ENCODE measurements at places on chromosomes 1 and 21.

DNA sequence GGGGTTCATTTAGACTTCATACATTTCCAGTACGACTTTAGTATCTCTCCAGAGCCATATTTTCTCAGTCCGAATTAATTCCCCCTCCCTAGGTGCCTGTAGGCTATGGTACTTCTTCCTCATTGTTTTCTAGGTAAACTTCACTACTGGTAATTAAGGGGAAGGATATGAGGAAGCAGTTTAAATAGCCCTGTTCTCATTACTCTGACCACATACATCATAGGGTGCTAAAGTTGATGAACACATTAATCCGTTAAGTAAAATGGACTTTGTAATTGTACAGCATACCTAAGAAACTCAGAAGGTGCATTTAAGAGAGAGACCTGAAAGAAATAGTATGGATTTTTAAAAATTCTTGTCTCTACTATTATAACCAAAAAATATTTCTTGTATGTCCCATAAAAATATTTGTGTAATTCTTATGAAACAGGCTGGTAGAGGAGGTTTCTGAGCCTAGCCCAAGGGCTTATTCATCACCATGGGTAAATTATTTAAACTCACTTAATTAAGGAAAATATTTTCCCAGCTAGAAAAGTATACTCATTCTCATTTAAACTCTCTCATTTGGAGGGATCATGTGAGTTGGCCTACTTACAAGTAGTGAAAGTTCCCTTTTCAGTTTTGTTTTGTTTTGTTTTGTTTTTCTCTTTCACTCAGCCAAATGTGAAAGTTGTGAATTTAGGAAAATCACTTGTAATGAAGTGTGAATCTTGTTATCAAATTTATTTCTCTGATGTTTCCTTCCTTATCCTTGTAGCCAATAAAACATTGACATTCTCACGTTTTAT lies 2.0 kb downstream of the PRMT6 start:
- DNase-seq: no peak

GRCh38 chr1:201155354-201155753 lies 1.1 kb upstream of the TMEM9 start:
- no peak for DNase-seq

GRCh38 chr1:208233546-208233945 lies 10.6 kb downstream of the PLXNA2 start:
- DNase-seq: no peak

GRCh38 chr1:76444773-76445172 lies 370.2 kb downstream of the ST6GALNAC3 start:
- DNase-seq: no peak

DNA sequence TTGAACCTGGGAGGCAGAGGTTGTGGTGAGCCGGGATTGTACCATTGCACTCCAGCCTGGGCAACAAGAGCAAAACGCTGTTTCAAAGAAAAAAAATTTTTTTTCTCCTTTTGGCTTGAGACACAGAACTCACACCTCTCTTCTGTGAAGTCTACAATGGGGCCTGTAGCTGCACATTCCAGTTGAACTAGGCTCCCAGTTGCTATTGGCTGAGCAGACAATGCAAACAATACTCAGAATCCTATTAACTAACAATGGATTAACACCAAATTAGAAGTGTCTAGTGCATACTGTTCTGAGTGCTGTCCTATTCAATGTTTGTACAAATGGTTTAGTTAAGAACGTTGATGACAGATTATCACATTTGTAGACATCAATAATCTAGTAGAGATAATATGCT lies 17.6 kb upstream of the MCL1 start:
- no peak for DNase-seq

GRCh38 chr21:41071258-41072171 lies 96.4 kb upstream of the BACE2 start:
- DNase-seq: no peak

DNA sequence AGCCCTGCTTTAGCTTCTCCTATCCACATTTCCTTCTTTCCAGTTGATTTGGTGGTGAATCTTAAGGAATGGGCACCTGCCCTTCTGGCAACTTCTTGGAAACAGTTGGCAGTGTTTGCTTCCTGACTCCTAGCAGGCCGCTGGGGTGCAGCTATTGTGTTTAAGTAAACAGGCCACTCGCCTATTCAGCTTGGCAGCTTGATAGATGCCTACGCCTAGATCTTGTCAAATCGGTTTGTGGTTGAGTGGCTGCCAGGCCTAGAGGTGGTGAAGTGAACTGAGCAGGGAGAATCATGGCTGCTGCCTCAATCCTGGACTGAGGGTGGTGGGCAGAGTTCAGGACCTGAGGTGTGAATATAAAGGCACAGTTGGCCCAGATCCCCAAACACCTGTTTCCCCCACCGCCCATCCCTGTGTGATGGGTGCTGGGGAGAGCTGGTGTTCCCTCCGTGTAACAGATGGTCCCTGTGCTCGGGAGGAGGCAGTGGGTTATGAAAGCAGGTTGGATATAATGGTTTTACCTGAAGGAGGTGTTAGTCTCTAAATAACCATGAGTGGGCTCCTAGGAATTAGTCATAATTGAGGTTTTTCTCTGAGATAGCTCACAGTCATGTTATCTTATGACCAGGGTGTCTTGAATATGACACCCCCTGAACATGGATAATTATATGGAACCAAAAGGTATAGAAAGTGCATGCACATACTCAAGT lies 940 bp upstream of the PLA2G2C start:
- DNase-seq: no peak

GRCh38 chr1:154344977-154345837 lies 19.9 kb downstream of the ATP8B2 start:
- DNase-seq: peak; percentile 70

DNA sequence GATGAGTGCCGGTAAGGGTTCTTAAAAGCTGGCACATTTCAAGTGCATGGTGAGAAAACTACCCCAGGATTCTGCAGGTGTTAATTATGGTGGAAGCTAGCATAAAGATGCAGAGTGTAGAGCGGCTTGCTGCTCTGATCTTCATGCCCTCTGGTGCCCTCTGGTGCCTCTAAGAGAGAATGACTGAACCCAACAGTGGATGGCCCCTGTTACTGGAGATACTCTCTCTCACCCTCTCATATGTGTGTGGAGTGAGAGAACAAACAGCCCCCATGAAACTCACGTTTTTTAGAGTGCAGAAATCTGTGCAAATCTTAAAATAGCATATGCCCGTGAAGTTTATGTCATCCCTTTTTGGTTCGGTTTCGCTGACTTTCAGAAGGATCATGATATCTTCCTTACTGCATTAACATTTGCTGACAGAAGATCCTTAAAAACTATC lies 90.0 kb downstream of the GRIK1 start:
- DNase-seq: peak; percentile 5

GRCh38 chr1:14919751-14920150 lies 233.8 kb upstream of the TMEM51 start:
- DNase-seq: no peak

DNA sequence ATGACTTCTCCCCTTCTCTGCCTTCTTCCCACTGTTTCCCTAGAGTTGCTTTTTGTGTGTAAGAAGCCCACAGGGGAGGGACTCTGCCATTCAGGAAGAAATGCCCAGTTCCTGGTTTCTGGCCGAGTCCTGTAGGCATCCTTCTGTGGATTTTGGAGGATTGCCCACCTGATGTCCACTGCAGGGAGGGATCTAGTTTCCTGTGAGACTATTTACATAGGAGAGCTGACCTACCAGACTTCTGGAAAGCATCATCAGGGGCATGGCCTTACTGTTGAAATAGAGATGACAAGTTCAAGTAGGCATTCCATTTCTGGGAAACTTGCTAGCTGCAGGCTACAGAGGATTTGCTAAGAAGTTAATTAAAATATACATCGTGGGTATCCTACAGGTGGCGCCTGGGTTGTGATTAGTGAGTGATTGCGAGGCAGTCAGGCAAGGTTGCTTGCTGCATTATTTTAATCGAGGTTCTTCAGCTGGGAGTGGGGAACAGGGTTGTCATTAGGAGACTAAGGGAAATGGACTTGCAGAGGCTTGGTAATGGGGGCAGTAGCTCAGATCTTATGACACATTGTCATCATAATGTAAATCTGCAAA lies 148.7 kb downstream of the HHAT start:
- no peak for DNase-seq

GRCh38 chr1:159849626-159850366 lies 12.7 kb downstream of the VSIG8 start:
- DNase-seq: no peak

GRCh38 chr21:38538353-38538752 lies 40.1 kb upstream of the ERG start:
- no peak for DNase-seq

GRCh38 chr1:209342441-209343175 lies 240.9 kb upstream of the CAMK1G start:
- DNase-seq: no peak

DNA sequence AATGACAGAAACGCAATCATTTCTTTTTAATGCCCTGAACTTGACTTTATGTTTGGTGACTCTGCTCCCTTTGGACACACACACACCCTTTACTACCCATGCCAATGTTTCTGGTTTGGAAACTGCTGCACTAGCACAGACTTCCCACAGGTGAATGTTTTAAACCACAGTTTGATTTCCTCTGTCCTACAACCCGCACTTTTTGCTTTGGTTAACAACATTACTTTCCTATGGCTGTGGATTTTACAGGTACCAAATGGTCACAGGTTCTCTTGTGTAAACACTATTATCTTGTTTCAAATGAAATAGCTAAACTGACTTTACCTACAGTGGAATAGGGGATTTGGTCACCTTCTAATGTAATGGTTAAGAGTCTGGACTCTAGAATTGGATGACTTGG lies 51.5 kb upstream of the ZNF644 start:
- DNase-seq: no peak

DNA sequence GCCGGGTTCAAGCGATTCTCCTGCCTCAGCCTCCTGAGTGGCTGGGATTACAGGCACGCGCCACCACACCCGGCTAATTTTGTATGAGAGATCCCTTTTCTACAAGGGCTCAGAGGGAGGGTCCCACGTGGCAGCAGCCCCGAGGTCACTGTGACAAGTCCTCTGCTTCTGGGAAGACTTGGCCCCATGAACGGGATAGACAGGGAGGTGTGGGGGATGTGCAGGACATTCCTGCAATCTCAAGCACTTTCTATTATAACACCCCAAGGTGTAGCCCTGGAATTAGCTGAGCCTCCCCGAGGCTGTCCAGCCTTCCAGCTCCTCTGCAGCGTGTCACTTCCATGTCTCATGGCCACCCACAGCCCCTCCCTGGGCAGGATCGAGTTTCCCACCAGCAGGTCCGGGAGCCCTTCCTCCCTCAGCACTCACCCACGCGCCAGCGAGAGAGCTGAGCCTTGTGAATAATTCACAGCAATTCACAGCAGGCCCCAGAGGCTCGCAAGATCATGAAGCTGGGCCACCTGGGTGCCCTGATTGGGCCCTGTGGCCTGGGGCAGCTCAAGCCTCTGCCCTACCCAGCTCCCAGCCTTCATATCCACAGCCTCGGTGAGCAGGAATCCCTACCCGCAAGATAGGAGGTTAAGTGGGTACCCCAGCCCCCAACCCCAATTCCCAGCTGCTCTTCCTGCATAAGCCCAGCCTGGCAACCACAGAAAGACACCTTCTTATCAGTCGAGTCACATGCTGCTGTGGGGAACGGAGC lies 22.8 kb upstream of the RNU1-4 start:
- DNase-seq: no peak

DNA sequence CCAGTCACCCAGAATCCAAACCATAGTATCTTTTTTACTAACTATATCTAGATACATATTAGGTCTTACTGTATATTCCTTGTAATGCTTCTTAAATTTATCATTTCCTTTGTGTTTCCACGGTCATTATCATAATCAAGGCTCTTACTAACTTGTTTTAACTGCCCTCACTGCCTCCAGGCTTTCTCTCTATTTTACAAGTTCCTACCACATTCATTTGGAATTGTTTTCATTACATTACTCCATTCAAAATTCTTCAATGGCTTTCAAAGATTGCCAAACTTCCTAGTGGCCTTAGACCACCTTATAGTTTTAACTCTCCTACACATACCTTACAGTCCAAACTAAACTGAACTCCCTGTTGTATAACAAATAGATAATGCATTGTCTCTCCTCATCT lies 6.3 kb downstream of the HFM1 start:
- DNase-seq: no peak

- DNase-seq: no peak
Measured at GRCh38 chr1:4718071-4718470, 63.7 kb downstream of the AJAP1 start.

DNA sequence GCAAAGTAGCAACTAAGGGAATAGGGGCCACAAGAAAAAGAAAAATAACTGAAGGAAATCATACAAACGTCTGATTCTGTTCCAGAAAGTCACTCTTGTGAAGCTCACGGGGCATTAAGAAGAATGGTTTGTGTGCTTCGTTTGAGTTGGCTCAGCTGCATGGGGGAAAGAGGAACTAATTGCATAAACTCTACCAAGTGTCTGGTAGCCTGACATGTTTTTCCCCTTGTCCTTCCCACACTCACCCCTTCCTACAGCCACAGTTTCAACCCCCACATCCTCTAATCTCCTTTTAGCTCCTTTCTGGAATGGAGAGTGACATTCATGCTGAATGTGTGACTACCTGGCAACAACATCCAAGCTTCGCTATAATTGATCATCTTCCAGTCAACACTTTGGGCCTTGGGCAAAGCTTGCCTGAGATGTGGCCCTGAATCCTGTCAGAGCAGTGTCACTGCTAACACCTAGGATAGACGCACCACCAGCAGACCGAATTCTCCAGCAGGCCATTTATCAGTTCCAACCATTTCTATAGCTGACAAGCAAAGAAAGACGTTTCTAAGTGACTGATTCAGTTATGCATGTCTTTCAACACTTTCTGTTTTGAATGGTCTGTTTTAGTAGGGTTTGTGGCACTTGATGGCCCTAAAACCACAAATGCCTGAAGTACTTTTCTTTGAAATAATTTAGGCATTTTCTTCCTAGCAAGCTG lies 439.6 kb downstream of the TTLL7 start:
- DNase-seq: no peak

GRCh38 chr1:15151871-15152270 lies 1.7 kb upstream of the TMEM51 start:
- no peak for DNase-seq

GRCh38 chr1:9573723-9574122 lies 15.0 kb upstream of the TMEM201 start:
- DNase-seq: no peak

- no peak for DNase-seq
Measured at GRCh38 chr1:243938208-243938607, 88.2 kb upstream of the AKT3 start.

GRCh38 chr1:94281361-94282142 lies 44.2 kb upstream of the ARHGAP29 start:
- no peak for DNase-seq

GRCh38 chr1:10675813-10676212 lies 120.6 kb downstream of the CASZ1 start:
- DNase-seq: no peak
